ENCODE measurements at places on chromosomes 3 and 15. TPM values are rescaled to one million over a fixed set of nuclear protein-coding genes. Genes with fewer than 3 reads are reported as not detected.

SI gene
- not detected for total RNA-seq

GRCh38 chr3:10334459-10334858 lies 13.5 kb upstream of the SEC13 start:
- no peaks in the 10 kb centered on the region for H3K4me1 ChIP-seq
- H3K27me3 ChIP-seq, result peaks cover 13% of the 10 kb centered on the region
- no peak for DNase-seq
- no peak overlapping the region for H3K4me3 ChIP-seq
- H3K27ac ChIP-seq, result no peak overlapping the region
- no peaks in the 10 kb centered on the region for H3K36me3 ChIP-seq

DNA sequence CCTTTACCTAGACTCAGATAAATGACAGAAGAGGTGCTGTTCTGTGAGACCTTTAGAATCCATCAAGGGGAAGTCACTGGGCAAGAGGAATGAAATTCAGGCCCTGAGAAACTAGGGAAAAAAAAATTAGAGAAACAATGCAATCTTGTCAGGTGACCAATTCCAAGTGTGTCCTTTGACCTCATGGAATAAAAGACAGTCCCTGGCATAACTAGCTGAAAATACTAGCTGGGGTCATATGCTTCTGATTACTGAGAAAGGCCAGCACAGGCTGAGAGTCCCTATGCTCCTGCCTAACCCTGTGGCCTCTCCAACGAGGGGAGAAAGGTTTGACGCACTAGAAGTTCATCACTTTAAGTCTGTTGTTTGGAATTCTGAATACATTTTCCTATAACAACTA lies 167.3 kb downstream of the XXYLT1 start:
- H3K4me1 ChIP-seq, result peaks cover 7% of the 10 kb centered on the region
- H3K27me3 ChIP-seq, result no peaks in the 10 kb centered on the region
- no peak for DNase-seq
- H3K27ac ChIP-seq, result no peak overlapping the region
- H3K4me3 ChIP-seq, result no peak overlapping the region
- no peaks in the 10 kb centered on the region for H3K36me3 ChIP-seq

DNA sequence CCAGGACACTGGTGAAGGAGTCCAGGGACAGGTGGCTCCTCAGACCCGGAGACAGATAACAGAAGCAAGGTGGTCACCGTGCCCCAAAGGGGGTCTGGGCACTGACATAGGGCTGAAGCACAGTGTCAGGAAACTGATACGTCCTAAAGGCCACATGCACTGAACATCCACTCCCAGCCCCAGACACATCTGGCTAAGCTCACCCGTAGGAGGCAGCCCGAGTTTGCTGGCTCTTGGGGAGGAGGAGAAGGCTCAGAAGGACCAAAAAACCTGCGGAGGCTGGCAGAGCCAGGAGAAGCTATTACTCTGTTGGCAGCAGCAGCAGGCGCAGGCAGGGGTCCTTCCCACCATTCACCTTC lies 1.2 kb downstream of the CACNA2D2 start:
- no peak overlapping the region for H3K4me3 ChIP-seq
- H3K27me3 ChIP-seq, result peaks cover 14% of the 10 kb centered on the region
- no peaks in the 10 kb centered on the region for H3K4me1 ChIP-seq
- no peaks in the 10 kb centered on the region for H3K36me3 ChIP-seq
- DNase-seq, result no peak

- H3K36me3 ChIP-seq, result no peaks in the 10 kb centered on the region
- no peaks in the 10 kb centered on the region for H3K27me3 ChIP-seq
- no peak for DNase-seq
- H3K4me1 ChIP-seq, result no peaks in the 10 kb centered on the region
Measured at GRCh38 chr3:131169331-131169730, 142.7 kb downstream of the NEK11 start.

DNA sequence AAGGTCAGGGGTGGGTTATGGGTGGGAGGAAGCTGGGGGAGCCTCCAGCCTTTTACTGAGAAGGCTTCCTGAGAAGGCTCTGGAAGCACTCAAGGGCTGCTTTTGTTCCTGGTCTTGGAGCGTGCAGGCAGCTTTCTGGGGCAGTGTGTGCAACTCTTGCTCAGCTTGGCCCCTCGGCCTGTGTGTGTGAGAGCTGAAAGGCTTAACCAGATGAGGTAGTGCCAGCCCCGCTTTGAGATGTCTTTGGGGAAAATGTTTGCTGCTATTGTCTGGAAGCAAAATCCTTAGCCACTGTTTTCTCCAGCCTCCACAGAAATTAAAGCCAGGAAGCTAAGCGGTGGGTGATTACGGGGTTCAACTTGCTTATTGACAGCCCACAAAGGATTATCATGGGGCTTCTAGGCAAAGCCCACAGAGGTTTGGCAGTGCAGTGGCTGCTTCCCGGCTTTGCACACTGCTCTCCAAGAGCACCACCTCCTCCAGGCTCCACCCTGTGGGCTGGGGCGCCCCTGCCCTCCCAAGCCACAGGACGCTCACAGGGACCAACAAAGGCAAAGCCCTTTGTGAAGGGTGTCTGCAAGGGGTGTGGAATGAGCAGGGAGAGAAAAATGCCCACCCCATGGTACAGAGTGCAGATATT lies 121.7 kb upstream of the TLE3 start:
- no peak overlapping the region for H3K27ac ChIP-seq
- H3K36me3 ChIP-seq, result no peaks in the 10 kb centered on the region
- peaks cover 8% of the 10 kb centered on the region for H3K4me1 ChIP-seq
- H3K4me3 ChIP-seq, result no peak overlapping the region
- no peak for DNase-seq

- no peak overlapping the region for H3K4me3 ChIP-seq
- no peak for DNase-seq
- peaks cover 6% of the 10 kb centered on the region for H3K27me3 ChIP-seq
- no peak overlapping the region for H3K27ac ChIP-seq
- H3K36me3 ChIP-seq, result no peaks in the 10 kb centered on the region
Measured at GRCh38 chr3:187343670-187344069, 24.5 kb upstream of the RTP4 start.

Measured in activated CD4-positive, alpha-beta T cell treated with anti-CD3 and anti-CD28 coated beads for 36 hours (primary cell).